ENCODE measurements at places on chromosomes 1 and 21. TPM values are rescaled to one million over a fixed set of nuclear protein-coding genes. Genes with fewer than 3 reads are reported as not detected.
A peak's percentile ranks its signal among the peaks of the same experiment; 100 is the strongest.

The DCDC2B gene
- total RNA-seq, result not detected

The KRTCAP2 gene
- 183 TPM for total RNA-seq

The OR2L3 gene
- not detected for total RNA-seq

The SPATA1 gene
- 0.29 TPM for total RNA-seq

The UBE2U gene
- total RNA-seq, result not detected

The FAAH gene
- 42.3 TPM for total RNA-seq

The ADCY10 gene
- 0.61 TPM for total RNA-seq

The KRTAP7-1 gene
- not detected for total RNA-seq

The C1orf210 gene
- not detected for total RNA-seq

The OR2T34 gene
- not detected for total RNA-seq

The PYHIN1 gene
- total RNA-seq, result 0.34 TPM

The RHEX gene
- total RNA-seq, result not detected

The HAO2 gene
- not detected for total RNA-seq

GRCh38 chr1:110612060-110612745, 6.0 kb upstream of the KCNA2 start:
- DNase-seq, result no peak

- no peak for DNase-seq
Measured at GRCh38 chr21:18023711-18024110, 204.6 kb upstream of the C21orf91 start.

GRCh38 chr1:73910466-73910865, 287.5 kb downstream of the LRRIQ3 start:
- no peak for DNase-seq

DNA sequence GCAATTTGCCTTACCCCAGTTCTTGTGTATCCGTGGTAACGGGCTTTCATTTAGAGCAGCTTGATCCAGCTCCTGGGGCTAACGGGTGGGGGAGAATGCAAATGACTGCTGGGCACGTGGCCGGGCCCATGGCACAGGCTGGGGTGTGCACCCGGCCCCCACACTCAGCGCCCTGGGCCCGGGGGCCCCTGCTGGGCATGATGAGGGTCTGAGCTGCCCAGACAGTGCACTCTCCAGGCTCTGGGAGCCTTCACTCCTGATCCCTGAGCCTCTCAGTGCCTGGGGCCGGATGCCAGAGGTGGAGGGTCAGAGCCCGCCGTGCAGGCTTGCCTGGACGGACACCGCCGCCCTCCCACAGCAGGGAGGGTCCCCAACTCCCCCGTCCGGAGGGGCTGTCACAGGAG, 20.1 kb upstream of the PEX10 start:
- DNase-seq, result no peak

GRCh38 chr1:10178597-10179405, 31.6 kb upstream of the KIF1B start:
- no peak for DNase-seq

DNA sequence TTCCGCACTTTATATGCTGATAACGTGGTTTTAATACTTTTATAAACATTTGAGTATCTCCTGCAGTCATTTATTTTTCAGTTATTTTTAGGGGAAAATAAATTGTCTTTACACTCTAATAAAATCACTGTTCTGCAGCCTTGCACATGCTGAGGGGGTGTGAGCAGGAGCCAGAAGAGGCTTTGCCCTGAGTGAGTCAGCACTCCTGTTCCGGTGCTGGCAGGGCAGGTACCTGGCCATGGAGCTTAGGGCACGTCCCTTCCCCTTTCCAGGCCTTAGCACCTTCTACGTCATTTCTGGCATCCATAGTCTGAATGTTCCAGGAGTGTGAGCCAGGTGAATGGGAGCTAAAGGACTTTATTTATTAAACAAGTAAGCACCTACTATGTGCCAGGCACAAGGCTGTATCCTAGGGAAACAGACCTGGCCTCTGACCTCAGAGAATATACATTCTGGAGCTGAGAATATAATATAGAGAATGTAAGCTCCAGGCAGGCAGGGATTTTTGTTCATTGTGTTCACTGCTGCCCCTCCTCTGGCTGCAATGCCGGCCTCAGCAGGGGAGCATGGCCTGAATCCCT, 402.9 kb downstream of the PTPRU start:
- no peak for DNase-seq

DNA sequence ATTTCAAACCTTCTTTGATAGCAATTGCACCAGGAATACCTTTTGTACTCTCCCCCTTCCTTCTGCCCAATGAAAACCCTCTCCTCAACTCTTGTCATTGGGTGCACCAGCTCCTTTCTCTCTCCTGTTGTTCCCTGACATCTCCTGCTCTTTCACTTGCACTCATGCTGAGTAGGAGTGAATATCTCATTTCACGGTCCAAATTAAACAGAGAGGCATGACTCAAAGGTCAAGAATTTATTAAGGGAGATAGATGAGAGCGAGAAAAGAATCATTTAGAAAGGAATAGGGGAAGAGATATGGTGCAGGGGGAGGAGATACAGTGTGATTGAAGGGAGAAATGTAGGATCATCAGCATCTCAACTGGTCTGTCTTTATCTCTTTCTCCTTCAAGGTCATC, 22.1 kb downstream of the AIM2 start:
- no peak for DNase-seq

GRCh38 chr1:169048043-169048442, 58.4 kb upstream of the ATP1B1 start:
- no peak for DNase-seq

GRCh38 chr1:19208710-19209438, 1.2 kb downstream of the UBR4 start:
- DNase-seq, result no peak

DNA sequence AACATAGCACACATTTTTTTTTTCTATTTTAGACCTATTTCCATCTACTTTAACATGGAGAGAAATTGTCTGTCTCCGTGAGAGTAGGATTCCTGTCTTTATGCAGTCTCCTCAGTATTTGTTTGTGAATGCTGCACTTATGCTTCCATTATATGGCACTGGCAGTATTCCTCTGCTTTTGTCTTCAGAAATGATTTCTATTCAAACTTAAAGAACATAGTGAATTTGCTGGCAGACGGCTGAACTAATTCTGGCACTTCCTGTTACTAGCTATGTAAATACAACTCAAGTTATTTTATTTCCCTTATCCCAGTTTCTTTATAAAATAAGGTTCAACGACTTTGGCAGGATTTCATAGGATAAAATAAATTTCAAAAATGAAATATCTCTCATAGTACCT, 45.3 kb downstream of the KCTD3 start:
- no peak for DNase-seq

GRCh38 chr1:56225964-56226815, 353.2 kb downstream of the PLPP3 start:
- DNase-seq, result no peak

DNA sequence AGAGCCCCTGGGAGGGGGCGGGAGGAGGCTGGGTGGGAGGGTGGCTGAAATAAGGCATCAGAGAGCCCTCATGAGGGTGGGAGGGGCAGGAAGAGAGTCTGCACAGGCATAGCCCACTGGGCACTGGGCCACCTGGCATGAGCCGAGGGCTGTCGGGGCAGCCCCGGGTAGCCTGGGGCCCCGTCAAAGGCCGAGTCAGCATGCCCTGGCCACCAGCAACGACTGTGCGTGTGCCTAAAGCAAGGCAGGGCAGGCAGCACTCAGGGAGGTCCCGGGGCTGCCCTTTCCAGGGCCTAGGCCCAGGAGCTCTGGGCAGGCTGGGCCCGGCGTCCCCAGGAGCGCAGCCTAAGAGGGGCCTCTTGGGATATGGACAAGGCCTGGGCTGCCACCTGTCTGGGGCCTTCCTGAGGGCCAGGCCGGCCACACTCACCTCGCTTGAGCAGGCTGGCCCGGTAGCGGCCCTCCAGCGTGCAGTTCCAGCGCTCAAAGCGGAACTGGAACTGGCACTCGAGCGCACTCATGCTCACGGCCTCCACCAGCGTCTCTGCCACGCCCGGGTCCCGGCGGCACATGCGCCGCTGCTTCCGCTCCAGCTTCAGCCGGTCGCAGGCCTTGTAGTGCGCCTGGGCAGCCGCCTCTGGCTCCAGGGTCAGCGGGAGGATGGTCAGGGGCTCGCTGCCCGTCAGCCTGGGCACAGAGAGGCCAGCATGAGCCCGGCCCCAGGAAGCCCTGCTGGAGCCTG, 22.7 kb downstream of the WNT9A start:
- DNase-seq, result no peak

DNA sequence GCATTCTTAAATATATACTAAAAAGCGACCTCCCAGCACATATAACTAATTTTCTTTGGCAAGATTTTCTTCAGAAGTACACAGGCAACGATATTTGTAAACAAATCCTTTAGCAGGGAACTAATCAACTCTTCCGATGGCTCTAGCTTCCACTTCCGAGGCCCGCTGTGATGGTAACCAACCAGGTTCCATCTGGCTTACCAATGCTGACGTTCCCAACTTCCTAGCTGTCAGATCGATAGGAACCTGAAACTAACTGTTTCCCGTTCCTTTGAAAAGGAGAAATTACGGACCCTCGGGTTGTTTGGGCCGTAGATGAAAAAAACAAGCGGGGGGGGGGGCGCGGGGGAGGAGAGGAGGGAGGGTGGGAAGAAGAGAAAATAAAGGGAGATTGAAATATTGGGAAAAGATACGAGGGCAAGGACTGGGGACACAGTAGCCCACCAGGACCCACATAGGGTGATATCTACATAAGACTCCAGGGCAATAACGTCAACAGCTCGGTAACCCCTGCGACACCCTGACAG, 513 bp downstream of the GTF2B start:
- DNase-seq, result no peak

GRCh38 chr1:16091296-16091695, 17.8 kb upstream of the FAM131C start:
- no peak for DNase-seq

GRCh38 chr1:183600136-183600535, 9.9 kb upstream of the NCF2 start:
- peak; percentile 56 for DNase-seq

DNA sequence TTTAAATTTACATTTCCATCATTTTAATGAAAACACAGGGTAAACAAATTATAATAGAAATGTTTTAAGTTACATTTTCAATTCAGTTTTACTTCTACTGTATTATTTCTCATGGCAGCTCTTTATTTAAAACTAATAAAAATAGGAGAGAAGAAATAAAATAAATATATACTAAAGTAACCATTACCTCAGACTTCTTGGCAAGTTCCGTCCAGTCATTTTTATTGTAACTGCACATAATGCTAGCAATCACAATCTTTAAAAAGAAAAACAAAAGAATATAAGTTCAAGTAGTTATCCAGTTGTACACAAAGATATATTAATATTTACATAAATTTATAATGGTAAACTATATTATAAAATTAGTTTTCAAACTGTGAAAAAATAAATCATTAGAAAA, 538.6 kb downstream of the DPYD start:
- DNase-seq, result no peak

DNA sequence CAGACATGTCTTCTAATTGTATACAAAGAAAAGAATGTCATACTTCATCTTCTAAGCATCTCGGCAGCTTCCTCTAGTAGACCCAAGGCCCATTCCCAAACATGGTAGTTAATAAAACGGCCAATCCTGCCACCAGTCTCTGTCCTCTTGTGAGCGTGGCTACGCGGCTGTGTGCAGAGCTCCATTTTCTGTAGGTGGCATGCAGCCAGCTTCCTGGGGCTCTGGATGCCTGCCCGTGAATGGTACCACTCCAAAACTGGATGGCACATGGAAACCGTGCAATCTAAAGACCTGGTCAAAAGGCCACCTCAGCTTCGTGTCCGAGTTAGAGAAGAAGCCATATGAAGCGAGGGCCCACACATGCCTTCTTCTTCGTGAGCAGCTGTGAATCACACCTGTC, 110.7 kb downstream of the SIPA1L2 start:
- DNase-seq, result no peak

GRCh38 chr1:64542118-64542517, 72.2 kb downstream of the CACHD1 start:
- no peak for DNase-seq

- no peak for DNase-seq
Measured at GRCh38 chr21:43189936-43190335, 21.1 kb downstream of the CRYAA start.

- peak; percentile 2 for DNase-seq
Measured at GRCh38 chr1:30616759-30617158, 106.6 kb downstream of the MATN1 start.

DNA sequence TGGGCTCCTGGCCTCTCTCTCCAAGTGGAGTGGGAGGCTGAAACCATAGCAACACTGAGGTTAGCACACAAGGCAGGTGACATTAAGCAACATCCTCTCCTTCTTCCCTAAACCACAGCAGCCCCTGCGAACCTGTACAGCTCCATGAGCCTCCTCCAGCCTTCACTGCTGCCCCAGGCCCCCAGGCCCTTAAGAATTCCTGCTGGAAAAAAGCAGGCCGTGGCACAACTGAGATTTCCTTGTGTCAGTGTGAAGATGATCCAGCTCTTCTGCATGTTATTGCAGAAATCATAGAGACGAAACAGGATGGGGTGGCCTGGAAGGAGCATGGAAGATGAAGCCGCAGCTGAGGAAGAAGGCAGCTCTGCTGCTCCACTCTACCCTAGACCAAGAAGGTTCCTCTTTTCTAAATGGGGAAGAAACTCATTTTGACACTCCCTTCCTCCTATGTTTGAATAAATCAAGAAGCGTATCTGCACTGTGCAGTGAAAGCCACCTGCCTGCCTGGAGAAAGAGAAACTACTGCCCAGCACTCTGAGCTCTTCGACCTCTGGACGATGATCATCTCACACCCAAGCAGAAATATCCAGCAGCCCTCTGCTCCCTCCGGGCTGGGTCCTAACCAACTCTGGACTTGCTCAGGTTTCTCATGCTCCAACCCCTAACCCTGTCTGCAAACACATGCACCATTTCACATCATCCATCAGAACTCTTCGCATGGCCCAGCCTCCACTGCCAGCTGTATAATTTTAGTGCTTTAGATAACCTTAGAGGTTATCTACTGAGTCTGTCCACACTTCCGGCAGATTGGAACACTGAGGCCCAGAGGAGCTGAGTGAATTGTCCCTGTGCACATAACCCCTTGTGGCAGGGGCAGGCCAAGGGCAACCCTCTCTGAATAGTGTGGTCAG, 20.7 kb downstream of the SH3BP5L start:
- DNase-seq, result no peak

- no peak for DNase-seq
Measured at GRCh38 chr1:22350171-22350923, 101.3 kb upstream of the ZBTB40 start.

DNA sequence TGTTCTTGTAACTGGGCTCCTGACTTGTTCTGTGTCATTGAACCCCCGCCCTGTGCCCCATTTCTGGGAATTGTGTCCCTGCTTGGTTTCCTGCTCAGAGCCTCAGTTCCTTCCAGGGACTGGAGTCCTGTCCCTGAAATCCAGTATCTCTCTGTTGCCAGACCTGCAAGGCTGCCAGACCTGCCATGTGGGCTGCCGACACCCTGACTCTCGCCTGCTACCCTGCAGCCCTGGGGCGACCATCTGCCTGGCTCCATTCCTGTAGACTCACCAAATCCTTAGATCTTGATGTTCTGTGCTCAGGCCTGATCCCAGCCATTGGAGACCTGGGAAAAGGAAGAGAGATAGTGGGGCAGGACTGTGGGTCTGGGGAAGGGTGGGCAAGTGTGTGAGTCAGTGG, 383.3 kb upstream of the PROX1 start:
- DNase-seq, result no peak

GRCh38 chr21:9008636-9009035, 1512.7 kb upstream of the TPTE start:
- no peak for DNase-seq

Data from adrenal gland (tissue), 19 donors.